ENCODE measurements at places on chromosomes 2 and 18. TPM values are rescaled to one million over a fixed set of nuclear protein-coding genes. Genes with fewer than 3 reads are reported as not detected.
A peak's percentile ranks its signal among the peaks of the same experiment; 100 is the strongest.

- no peak overlapping the region for H3K4me3 ChIP-seq
- DNase-seq = peak; percentile 63
- no peaks in the 10 kb centered on the region for H3K27me3 ChIP-seq
- no peaks in the 10 kb centered on the region for H3K36me3 ChIP-seq
- H3K27ac ChIP-seq = peak overlapping the region; percentile 44
These were observed 47.6 kb downstream of the STK17B start for GRCh38 chr2:196123679-196124373.

- no peak overlapping the region for H3K4me3 ChIP-seq
- H3K27ac ChIP-seq = no peak overlapping the region
- H3K4me1 ChIP-seq = no peaks in the 10 kb centered on the region
- no peaks in the 10 kb centered on the region for H3K36me3 ChIP-seq
- no peak for DNase-seq
- peaks cover 65% of the 10 kb centered on the region for H3K27me3 ChIP-seq
These were observed 2.7 kb downstream of the IL36G start for GRCh38 chr2:112980537-112980936.

DNA sequence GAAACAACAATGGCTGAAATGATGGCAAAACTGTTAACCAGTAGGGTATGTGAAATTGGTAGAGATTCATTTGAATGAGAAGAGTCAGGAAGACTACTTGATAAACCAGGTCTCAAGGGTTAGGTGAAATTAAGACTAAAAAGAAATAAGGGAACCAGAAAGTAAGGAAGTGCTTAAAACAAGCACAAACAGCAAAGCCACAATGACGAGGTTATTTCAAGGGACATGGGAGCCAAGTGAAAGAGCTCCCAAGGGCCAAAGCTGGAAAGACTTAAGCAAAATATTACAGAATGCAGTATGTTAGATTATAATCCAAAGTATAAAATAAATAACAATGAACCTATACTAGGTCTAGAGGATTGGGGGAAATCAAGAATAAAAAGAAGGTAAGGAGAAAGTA, 19.3 kb upstream of the CD302 start:
- DNase-seq = no peak
- no peaks in the 10 kb centered on the region for H3K36me3 ChIP-seq

DNA sequence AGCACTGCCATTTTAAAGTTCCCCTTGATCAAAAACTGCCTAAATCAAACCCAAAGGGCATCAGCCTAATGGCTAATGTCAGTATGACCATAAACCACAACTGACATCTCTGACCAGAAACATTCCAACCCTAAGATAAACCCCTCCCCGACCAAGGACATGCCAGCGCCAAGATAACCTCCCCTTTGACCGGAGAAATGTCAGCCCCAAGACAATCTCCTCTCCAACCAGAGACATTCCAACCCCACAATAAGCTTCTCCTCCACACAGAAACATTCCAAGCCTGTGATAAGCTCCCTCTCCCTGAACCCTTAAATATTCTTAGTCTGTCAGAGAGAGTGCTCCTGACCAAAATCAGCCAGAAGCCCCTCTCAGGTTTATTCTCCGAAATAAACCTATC, 188.3 kb upstream of the MSH6 start:
- H3K36me3 ChIP-seq = no peaks in the 10 kb centered on the region
- H3K27ac ChIP-seq = no peak overlapping the region
- H3K4me3 ChIP-seq = no peak overlapping the region
- peaks cover 23% of the 10 kb centered on the region for H3K27me3 ChIP-seq
- H3K4me1 ChIP-seq = no peaks in the 10 kb centered on the region

DNA sequence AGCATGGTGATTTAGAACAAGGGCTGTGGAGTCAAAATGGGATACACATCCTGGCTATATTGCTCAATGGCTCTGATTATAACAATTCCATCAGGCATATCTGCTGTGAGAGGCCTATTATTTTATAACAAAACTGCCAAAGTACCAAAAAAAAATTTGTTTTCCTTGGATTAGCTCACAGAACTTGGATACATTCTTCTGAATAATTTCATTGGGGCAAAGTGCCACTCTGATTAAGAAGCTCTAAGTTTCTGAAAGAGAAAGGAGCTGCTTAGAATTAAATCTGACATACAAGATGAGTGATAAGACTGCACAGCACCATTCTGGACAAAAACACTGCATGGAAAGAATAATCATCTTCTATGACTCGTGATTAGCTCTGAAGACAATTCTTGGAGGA, 85.7 kb downstream of the SMC6 start:
- no peak for DNase-seq
- no peak overlapping the region for H3K4me3 ChIP-seq
- peaks cover under 1% of the 10 kb centered on the region for H3K4me1 ChIP-seq
- peaks cover 21% of the 10 kb centered on the region for H3K36me3 ChIP-seq

DNA sequence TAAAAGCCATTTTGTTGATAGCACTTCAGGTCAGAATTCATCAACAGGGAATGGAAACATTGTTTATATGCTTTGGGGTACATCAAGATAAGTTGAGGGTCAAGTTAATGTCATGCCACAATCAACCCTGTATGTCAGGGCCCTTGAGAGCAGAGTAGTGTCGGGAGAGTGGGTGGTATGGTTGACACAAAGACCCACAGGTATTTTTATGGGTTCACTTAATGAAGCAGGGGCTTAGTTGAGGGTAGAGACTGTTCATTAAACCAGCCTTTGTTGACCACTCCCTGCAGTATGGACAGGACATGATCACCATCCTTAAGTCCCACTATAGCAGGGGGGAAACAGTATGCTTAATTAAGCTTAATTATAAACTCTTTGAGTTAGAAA, 5.7 kb downstream of the RPL37A start:
- DNase-seq = no peak
- peaks cover 64% of the 10 kb centered on the region for H3K36me3 ChIP-seq
- H3K27me3 ChIP-seq = no peaks in the 10 kb centered on the region
- H3K4me1 ChIP-seq = peaks cover 33% of the 10 kb centered on the region

- peak; percentile 18 for DNase-seq
- H3K27me3 ChIP-seq = no peaks in the 10 kb centered on the region
- no peaks in the 10 kb centered on the region for H3K36me3 ChIP-seq
- no peak overlapping the region for H3K4me3 ChIP-seq
- peaks cover 8% of the 10 kb centered on the region for H3K4me1 ChIP-seq
- no peak overlapping the region for H3K27ac ChIP-seq
These were observed 86.3 kb upstream of the FAM136A start for GRCh38 chr2:70388128-70388527.

Gene NCK2
- total RNA-seq = 13.9 TPM

Gene UGT1A4
- not detected for total RNA-seq
